Mesendoderm (in vitro differentiated cells): ENCODE measurements at places on chromosomes 16 and 17.

DNA sequence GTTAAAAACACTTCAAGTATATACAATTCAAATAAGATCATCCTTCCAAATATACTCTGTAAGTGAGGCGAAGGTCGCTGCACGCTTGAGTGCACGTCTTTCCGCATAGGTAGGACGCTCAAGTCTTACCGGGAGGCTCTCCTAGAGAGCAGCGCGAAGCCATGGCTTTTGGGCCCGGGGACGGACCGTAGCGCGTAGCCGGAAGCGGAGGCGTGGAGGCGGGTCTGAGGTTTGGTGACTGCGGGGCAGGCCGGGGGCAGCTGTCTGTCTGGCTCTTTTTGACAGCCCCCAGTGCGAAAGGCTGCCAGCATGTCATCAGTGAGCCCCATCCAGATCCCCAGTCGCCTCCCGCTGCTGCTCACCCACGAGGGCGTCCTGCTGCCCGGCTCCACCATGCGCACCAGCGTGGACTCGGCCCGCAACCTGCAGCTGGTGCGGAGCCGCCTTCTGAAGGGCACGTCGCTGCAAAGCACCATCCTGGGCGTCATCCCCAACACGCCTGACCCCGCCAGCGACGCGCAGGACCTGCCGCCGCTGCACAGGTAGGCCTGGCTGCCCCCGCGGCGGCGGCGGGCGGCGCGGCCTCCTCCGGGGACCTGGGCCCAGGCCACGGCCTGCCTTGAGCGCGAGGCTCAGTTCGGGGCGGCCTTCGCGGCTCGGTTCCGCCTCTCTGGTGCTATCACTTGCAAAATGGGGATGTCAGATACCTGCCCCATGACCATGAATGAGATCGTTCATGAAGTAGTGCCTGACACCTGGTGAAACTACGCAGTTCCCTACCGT is at the start of gene LONP2:
LONP2 (plus strand) TSS at position 221 of the 783 bp plus-strand sequence; CDS start at position 310, 89 bp downstream.
- peak; percentile 95 for DNase-seq

- DNase-seq: no peak
These were observed 4.5 kb upstream of the RMI2 start for GRCh38 chr16:11340710-11341109.

DNA sequence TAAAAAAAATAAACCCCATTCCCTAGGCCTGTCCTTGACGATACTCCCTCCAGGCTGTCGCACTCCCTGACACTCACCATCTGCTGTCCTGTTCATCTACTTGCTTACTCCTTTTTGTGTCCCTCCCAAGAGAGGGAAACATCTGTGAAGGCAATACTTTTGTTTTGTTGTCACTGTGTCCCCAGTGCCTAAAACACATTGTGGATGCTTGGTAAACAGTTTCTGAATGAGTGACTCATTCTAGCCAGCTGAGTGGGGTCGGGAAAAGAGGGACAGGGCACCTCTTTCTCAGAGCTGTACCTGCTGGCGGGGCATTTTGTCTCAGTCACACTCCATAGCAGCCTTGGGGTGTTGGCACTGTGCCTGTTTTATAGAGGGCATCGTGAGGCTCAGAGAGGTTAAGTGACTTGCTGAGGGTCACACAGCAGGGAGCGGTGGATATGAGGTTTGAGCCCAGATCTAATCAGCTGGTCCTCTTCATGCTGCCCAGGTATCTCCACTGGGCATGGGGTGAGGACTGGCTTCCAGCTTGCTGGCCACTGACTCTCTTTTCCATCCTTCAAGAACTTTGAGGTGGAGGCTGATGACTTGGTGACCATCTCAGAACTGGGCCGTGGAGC is 15.6 kb downstream of the MAP2K3 start:
- DNase-seq: no peak

- DNase-seq: peak; percentile 40
These were observed 1.7 kb upstream of the DLX3 start for GRCh38 chr17:49996495-49997300.

DNA sequence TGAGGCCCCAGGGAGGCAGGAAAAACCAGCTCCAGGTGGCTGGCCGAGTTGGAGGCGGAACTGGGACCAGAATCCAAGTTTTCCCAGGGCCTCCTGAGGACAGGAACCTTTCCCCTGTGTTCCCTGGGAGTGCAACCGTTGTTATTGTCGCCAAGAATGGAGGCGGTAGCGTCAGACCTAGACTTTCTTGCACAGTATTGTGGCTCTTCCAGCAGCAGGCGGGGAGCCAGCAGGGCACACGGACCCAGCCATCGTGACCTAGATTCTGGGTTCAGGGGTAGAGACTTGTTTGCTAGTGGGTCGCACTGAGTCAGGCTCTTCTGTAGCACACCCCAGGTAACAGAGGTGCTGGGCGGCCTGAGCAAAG is 667 bp upstream of the KIF19 start:
- no peak for DNase-seq

- peak; percentile 68 for DNase-seq
These were observed 21.2 kb upstream of the MON1B start for GRCh38 chr16:77169650-77170236.

GRCh38 chr16:83626204-83626603 is 181.6 kb upstream of the HSBP1 start:
- no peak for DNase-seq

- DNase-seq: no peak
These were observed 537.4 kb upstream of the CDH5 start for GRCh38 chr16:65829076-65829475.

GRCh38 chr16:6446370-6446769 is 886.3 kb upstream of the RBFOX1 start:
- DNase-seq: peak; percentile 26

GRCh38 chr17:70292366-70292765 is 123.0 kb downstream of the KCNJ2 start:
- no peak for DNase-seq

GRCh38 chr17:67208232-67208631 is 36.8 kb downstream of the HELZ start:
- DNase-seq: no peak

DNA sequence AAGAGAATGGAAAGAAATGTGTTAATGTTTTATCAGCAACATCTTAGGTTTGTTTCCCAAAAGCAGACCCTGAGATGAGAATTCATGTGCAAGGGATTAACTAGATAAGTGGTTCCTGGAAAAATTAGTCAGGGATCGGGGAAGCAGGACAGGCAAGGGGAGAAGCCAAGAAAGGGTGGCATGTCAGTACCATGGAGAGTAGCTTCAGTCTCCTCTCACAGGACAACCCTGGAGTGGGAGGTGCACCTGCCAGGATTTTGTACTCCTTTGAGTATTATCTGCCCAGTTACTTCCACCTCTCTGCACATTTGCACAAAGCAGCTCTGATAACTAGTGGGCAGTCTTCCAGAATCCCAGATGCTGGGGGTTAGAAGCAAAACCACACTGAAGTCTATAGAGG is 117.0 kb downstream of the RGS9 start:
- DNase-seq: no peak
